Activated T-helper 1 cell treated with anti-CD3 and anti-CD28 coated beads, Interleukin-12 subunit alpha, Interleukin-12 subunit beta, Interleukin-2, Interleukin-4 antibody, amounts not matched to agents 30 ng/mL and 10 ng/mL and 1 ng/mL, durations not matched to agents 14 hours and 24 hours and 36 hours (primary cell): ENCODE measurements at places on chromosomes 11 and 22.

DNA sequence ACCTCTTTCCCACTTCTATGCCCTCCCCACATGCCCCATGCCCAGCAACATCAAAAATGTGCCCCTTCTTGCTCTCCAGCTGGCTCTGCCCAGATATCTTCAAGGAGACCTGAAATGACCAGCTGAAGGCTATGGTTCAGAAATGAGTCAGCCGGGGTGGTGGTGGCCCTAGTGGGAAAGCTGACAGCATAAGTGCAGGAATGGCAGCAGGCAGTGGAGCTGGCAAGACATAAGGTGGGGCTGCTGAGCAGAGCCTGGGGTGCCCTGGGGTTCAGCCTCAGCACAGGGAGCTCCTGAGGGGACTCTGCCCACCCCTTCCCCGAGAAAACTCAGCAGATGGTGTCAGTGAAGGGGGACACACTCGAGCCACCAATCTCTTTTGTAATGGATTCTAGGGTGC is 593.4 kb downstream of the BUD13 start:
- no peak for DNase-seq

DNA sequence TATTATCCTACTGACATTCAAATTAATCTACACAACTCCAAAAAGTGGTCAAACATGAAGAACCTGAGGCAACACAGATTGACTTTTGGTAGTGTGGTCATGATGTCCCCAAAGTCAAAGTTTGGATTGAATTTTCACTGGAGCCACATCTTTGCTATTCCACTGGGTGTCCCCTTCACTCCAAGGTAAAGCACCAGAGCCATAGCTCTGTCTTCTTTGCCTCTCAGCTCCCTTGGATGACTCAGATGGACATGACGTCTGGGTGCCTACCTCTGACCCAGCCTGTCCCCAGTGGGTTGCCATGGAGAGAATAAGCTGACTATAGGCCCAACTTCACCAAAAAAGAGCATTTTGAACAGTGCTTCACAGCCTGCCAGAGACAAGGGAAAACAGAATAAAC is 57.4 kb upstream of the ARHGAP42 start:
- no peak for DNase-seq

- DNase-seq: no peak
Measured at GRCh38 chr22:33007485-33007884, 50.7 kb downstream of the SYN3 start.

DNA sequence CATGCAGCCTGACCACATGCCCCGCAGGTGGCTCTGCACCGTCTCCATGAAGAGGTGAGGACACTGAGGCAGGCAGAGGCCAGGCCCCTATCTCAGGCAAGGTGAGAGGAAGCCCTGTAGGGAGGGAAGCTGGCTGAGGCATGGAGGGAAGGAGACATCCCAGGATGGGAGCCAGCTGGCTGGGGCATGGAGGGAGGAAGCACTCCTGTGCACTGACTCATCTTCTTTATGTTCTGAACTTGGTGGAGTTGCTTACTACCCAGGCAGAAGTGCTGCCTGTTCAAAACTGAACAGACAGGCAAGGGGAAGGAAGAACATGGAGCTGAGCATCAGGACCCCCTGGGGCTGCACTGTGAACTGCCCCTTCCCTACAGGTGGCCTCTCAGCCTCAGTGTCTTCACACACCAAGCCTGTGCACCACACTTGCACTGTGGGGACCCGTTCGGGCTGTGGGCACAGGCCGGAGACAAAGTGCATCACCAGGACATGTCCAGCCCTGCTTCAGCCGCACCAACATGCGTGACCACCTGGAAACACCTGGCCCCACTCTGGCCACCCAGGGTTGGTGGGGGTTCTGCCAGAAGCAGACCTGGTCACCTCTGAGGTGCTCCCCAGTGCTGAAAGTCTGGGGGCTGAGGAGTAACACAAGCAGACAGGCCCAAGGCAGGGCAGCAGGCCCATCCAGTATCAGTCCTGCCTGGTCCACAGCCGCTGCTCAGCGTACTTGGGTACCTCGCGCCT is 55.5 kb downstream of the DGCR2 start:
- DNase-seq: no peak

GRCh38 chr11:116225784-116226585 is 546.8 kb downstream of the BUD13 start:
- no peak for DNase-seq

- DNase-seq: no peak
Measured at GRCh38 chr22:19974268-19974861, 32.7 kb upstream of the TXNRD2 start.

GRCh38 chr22:41446639-41447434 is at the start of gene TOB2:
TOB2 (minus strand) TSS chr22:41446801; CDS start chr22:41437345, 9,456 bp downstream.
- peak; percentile 94 for DNase-seq

GRCh38 chr22:33049119-33049729 is 9.0 kb downstream of the SYN3 start:
- peak; percentile 30 for DNase-seq

DNA sequence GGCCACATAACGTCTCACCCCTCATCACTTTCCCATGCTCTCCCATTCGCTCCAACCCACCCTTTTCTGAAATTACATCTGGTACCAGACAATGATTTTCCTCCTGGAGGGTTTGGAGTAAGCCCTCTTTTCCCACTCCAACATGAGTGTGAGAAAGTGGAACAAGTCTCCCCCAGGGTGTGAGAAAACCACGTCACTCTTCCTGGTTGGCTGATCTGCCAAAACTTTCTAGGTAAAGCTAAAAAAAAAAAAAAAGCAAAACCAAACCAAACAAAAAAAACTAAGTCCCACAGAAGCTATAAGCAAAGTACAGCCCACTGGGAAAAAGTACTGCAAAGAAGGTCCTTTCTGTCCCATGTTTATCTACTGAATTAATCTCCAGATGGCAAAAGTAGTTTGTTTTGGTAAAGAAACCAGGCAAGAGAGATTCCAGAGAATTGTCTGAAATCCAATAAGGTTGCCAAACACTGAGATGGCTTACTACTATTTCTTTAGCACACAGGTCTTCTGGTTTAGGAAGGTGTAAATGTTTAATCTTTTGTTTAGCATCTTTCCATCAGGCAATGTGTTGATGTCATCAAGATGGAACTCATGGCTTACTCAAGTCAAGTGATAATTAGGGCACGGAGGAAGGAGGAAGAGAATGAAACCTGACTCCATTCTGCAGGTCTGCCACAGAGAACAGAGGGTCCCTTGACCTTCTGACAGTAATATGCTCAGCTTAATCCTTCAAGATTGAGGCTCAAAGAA is 395.6 kb downstream of the LARGE1 start:
- DNase-seq: no peak

- DNase-seq: no peak
Measured at GRCh38 chr11:28089378-28089777, 18.6 kb downstream of the KIF18A start.

GRCh38 chr11:67120456-67120855 is 1.4 kb downstream of the KDM2A start:
- no peak for DNase-seq

DNA sequence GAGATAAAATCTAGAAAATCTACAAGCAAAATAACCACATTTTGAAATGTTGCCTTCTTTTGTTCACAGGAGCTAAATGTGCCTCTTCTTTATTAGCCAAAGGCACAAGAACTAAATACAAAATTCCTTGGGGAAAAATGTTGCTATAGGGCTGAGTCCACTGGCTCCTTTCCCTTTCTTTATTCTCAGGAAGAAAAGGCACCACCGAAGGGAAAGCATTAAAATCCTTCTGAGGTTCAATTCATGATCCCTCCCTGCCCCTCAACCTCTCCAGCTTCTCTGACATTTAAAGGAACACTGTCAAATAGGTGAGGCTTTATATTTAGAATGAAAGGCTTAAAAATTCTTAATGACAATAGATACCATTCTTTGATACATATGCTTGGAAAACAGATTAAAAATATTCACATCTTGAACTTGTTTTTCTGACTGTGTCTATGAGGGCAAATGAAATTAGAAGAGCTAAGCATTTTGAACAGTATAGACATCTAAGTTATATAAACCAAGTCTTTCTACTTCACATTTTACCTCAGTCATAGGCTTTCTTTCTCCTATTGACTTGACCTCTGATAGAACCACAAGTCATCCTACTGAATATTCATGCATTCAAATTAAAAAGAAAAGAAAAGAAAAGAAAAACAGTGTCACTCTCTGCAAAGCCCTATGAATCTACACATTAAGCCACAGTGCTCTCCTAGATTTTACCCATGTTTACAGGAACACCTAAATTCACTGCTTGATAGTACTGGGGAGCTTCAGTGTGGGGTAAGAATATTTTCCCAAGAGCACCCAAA is 148.2 kb downstream of the MAML2 start:
- no peak for DNase-seq

DNA sequence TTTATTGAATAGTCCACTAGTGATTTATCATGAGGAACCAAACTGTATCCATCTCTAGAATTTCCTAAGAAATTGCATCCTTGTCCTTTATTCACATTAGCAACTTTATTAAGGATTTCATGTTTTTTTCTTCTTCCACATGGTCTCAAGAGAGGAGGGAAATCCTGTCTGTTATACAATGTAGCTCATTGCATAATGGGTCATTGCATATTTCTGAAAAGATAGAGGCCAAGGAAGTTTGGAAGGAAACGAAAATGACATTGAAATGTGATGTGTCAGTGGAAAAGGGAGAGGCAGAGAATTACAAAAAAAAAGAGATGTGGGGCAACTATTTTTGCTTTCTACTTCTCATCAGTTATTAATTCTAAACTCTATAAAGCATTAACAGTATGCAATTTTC is 353.1 kb downstream of the METTL15 start:
- no peak for DNase-seq

- DNase-seq: no peak
Measured at GRCh38 chr11:32584921-32585320, 1.3 kb downstream of the EIF3M start.

DNA sequence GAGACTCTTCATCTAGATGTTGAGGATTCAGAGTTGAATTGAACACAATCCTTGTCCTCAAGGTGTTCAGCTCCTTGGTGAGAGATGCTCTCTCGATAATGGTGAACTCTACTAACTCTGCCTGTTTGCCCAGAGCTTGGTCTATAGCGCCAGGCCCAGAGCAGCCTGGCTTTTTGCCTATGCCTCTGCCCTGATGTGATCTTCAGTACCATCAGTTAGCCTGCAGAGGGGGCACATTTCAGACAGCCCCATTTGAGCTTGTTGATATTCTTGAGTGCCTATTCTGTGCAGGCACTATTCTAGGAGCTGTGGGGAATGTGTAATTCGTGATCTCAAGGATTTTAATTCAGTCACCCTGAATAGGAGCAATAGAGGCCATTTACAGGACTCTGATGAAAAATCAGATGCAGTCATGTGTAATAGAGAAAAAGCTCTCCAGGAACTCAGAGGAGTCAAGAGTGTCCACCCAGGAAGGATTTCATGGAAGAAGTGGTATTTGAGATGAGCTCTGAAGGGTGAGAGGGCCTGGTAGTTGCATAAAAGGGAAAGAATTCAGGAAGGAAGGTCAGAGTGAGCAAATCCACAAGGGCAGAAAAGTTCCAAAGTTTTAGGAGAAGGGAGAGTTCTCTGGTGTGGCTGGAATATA is 19.3 kb downstream of the GTPBP1 start:
- no peak for DNase-seq

DNA sequence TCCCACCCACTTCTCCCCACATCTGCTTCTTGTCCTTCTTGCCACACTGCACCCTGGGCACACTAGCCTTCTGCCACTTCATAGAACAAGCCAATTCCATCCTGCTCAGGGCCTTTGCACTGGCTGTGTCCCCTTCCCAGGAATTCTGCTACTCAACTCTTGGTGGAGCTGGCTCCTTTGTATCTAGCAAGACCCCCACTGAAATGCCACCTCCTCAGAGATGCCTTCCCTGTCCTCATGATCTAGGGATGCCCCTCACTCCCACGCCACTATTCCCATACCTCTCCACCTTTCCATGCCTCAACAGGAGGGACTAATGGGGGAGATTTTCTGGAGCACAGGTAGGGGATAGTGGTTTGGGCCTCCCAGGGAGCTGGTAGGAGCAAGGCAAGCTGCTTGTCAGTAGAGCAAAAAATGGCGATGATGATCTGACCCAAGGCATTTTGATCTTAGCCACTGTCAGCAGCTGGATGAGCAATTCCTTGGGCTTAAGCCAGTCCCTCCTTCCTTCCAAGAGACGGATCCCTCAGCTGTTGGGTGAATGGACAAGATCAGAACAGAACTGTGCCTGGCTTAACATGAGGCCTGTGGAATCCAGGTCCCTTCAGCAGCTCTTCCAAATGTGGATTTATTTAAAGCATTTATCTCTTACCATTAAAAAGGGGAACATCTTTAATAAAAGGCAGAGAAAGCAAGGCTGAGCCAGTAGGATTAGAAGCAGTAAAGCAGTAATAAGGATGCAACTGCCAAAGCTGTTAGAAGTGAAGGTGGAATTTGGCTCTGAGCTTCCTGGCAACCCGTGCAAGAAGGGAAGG is 4.0 kb upstream of the PRDM11 start:
- no peak for DNase-seq

DNA sequence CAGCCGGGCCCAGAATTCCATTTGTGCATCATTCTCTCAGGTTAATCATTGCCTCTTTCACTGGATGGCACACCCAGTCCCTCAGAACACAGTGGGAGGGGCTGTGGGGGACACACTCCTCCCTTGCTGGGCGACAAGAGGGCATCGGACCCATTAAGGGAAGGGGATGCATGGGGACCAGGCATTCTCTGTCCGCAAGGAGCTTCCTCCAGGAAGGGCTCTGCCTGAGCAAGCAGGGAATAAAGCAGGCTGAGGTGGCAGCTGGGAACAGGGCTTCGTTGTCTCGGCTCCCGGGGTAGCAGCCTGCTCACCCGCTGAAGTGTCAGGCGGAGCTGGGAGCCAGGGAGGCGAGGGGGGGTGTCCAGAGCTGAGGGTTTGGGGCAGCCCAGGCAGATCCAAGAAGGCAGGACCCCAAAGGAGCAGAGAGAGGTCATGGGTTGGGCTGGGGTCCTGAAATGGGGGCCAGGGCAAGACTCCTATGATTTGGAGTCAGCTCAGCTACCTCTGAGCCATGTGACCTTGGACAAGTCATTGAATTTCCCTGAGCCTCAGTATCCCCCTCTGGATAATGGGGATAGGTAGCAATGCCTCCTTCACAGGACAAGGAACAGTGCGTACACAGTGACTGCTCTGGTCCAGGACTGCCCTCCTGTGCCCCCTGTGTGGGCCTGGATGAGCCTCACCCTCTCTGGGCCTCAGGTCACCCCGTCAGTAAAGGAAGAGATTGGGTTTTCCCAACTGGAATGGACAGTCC is 1.4 kb downstream of the GAL3ST1 start:
- no peak for DNase-seq

DNA sequence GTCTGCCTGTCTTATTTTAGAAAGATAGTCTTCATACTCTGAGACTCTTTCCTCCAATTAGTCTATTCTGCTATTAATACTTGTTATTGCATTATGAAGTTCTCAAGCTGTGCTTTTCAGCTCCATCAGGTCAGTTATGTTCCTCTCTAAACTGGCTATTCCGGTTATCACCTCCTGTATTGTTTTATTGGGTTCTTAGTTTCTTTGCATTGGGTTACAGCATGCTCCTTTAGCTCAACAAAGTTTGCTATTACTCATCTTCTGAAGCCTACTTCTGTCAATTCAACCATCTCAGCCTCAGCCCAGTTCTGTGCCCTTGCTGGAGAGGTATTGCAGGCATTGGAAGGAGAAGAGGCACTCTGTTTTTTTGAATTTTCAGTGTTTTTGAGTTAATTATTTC is 21.0 kb upstream of the OR5AK2 start:
- no peak for DNase-seq

GRCh38 chr11:87039371-87039770 is 1.6 kb downstream of the TMEM135 start:
- DNase-seq: no peak
